ENCODE measurements at places on chromosomes 16 and 17.

DNA sequence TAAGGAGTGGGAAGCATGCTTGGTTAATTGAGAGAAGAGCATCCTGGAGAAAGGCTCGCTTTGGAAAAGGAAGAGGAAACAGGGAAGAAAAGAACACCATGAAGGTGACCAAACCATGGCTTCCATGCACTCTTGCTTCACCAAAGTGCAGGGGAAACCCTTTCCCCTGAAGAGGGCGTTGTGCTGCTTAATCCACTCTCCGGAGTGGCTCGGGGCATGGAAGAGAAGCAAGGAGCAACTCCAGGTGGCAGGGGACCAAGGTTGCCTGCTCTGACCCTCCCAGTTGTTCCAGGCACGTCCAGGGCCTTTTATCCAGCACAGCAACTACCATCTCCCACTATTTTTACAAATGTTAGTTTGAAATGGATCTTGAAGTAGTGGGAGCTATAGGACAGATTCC lies 108.1 kb downstream of the STX8 start:
- no peak for DNase-seq

GRCh38 chr16:70779361-70779760 lies 21.6 kb downstream of the VAC14 start:
- no peak for DNase-seq

DNA sequence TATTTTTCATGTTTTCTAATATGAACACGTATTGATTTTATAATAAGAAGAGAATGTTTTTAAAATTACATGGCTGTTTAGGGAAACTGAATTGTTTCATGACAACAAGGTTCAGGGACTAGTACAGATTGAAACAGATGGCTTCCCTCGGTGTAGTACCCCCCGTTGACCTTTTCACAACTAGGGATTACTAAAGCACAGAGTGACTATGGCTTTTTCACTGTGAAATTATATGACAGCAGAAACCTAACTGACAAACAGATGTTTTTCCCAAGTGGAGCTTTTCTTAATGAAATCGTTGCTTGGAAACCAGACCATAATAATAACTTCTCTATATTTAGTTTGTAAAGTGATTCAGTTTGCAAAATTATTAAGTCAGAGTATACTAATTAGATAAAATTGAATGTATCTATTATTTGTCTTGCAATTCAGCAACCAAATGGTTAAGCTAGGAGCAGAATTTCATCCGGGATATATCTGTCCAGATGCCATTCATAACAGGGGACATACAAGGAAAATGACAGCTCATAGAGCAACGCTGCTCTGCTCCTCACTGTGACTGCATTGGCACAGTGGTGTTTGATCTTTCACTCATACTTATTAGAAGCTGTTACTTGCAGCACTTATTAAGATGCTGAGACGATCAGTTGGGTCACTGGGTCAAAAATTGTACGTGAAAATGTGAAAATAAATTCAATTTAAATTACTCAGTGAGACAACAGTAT lies 111.7 kb downstream of the TANGO6 start:
- DNase-seq, result no peak

DNA sequence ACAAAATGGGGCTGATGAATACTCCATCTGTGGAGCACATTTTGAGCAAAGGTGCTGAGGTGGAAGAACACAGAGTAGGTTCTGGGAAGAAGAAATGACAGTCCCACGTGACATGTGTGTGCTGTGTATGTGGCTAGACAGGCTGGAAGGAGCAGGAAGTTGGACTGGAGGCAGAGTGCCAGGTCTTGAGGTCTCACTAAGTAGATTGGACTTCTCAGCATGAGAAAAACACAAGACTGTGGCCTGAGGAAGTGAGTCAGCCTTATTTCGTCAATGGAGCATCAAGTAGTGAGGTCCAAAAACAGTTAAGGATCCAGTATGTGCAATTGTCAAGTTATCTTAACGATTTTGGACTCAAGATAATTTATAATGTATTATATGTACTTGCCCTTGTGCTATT lies 736.5 kb downstream of the KCNJ2 start:
- no peak for DNase-seq

GRCh38 chr17:68697850-68698361 lies 96.7 kb upstream of the FAM20A start:
- DNase-seq, result no peak

DNA sequence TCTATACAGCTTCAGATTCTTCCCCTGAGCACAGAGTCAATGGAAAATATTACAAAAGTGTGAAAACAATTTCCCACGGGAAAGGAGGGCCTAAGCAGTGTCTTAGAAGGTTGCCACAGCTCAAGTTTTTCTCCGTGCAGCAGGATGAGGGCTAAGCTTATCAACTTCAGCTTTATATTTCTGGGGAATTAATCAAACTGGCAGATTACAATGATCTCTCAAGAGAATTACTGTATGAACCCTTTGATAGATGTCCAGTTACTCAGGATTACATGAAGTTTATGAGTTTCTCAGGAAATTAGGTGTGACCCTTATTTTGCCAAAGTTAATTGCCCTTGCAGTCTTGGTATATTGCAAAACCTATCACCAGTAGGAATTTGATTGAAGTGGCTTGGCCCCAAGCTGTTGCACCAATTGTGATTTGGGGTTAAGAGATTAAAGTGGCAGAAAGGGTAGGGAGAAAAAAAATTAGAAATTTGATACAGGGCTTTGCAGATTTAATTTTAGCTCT lies 298.4 kb downstream of the MAP2K6 start:
- no peak for DNase-seq

- no peak for DNase-seq
These were observed 50.0 kb downstream of the USP10 start for GRCh38 chr16:84749815-84750214.

- no peak for DNase-seq
These were observed 1.0 kb downstream of the CMTM4 start for GRCh38 chr16:66695471-66695934.

DNA sequence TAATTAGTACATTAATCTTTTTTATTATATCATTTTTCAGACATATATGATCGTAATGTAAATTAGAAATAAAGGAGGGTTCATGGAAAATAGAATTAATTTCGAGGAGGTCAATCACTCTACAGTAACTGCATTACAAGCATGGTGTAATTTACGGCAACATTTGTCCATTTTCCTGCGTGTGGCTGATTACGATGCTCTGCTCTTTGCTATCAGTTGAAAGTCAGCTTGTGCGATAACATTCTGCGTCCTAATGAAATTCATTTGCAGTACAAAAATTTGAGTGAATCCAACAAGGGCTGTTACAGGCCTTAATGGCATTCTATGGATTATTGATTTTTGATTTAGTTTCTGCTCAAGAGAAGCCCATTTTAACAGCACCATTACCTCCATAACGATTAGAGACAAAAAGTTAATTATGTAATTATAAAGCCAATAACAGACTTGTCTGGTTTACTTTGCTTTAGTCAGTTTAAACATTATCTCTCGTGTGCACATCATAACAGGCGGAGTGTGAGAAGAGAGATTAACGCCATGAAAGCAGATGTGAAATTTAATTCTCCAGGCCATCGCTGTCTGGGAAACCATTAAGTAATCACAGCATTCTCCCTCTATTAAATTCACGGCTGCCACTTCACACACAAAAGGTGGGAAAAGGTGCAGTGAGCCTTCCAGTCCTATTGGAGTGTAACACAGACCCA lies 256.4 kb upstream of the IRX3 start:
- DNase-seq, result no peak

- DNase-seq, result no peak
These were observed 251.7 kb downstream of the ZFHX3 start for GRCh38 chr16:72796222-72796621.

DNA sequence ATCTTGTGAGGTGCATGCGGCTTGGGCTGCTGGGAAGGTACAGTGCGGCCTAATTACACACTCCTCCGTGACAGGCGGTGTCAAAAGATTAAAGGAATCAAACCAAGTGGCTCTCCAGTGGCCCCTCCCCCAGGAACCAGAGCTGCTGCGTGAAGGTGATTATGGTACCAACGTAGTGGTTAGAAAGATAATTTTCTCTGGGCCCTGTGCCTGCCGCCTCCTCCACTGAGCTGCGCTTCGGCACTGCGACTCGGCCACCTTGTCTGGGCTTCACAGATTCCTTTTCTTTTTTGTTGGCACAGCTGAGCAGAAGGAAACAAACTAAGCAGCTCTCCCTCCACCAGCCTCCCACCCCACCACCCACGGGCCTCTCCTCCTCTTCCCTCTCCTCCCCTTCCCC lies 113.2 kb upstream of the SDK2 start:
- DNase-seq, result no peak

GRCh38 chr17:73427198-73427597 lies 115.4 kb upstream of the CDC42EP4 start:
- DNase-seq, result no peak

DNA sequence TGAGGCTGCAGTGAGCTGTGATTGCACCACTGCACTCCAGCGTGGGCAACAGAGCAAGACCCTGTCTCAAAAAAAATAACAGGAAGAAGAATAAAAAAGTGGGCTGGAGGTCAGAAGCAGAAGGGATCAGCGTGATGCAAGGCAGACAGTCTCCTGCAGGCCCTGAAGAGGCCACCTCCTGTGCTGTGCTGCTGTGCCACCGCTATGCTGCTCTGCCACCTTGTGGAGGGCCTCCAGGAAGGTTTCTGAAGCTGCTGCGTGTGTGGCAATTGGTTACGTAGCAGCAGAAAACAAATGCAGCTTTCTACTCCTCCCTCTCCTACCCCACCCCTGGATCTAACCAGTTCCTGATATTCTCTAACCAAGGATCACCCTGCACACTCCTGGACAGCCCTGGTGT lies 815.5 kb downstream of the KCNJ18 start:
- no peak for DNase-seq

GRCh38 chr16:26386096-26386495 lies 680.6 kb upstream of the C16orf82 start:
- no peak for DNase-seq

GRCh38 chr17:66387392-66387981 lies 85.1 kb downstream of the PRKCA start:
- no peak for DNase-seq

DNA sequence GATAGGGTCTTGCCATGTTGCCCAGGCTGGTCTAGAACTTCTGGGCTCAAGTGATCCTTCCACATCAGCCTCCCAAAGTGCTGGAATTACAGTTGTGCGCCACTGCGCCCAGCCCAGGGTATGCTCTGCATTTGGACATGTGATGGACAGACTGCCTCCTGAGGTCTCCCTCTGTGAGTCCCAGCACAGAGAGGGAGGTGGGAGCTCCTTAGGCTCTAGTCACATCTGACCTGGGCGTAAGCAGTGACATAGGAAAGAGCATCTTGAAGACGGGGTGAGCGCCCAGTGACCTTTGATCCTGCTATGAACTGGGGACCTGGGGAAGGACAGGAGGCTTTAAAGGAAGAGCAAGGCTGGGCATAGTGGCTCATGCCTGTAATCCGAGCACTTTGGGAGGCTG lies 2.2 kb upstream of the GFAP start:
- no peak for DNase-seq

- DNase-seq, result no peak
These were observed 431.3 kb downstream of the MAF start for GRCh38 chr16:79169239-79169638.

- peak; percentile 52 for DNase-seq
These were observed 918 bp upstream of the NLRC3 start for GRCh38 chr16:3578121-3578520.

DNA sequence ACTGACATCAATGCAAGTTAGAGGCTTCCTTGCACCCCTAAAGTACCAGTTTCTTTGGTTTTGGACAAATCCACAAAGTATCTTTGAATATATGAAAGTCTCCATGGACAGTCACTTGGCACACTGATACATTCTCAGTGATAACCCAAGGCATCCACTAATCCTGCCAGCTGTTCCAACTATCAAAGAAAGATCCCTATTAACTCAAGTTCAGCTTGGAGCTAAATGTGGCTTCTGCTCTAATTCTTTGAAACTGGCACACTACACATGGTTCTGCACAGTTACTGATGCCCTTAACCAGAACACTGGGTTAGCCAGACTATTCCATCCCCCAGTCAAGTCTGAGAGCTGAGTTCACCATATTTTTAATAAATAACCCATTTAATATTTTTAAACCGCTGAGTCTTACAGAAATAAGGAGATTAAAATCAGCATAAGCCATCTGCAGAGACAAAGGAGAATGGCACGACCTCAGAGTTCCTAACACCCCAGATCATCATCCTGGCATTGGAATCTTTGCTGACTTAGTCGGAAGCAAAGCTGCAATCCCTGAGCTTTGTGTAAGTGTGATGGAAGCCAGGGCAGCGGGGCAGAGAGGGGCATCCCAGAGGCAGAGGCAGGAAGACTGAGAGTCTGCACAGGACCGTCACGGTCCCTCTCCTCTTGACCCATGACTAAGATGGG lies 6.3 kb downstream of the CACNG1 start:
- no peak for DNase-seq

DNA sequence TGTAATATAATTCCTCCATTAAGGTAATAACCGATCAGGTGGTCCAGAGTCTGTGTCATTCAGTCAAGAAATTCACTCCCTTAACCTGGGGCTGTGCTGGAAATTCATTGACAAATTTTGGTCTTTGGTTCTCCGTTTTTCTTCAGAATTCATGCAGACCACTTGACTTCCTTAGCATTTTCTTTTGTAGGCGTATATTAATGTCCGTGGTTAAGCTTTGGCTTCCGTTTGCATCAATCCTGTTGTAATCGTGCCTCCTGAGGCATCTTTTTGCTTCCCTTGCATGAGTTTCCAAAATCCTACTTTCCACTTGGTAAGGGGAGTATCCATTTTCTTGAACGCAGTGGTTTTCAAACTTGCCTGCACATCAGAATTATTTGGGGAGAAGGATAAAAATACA lies 9.0 kb downstream of the LRRC37B start:
- DNase-seq, result no peak

GRCh38 chr17:17526369-17526768 lies 30.2 kb upstream of the RASD1 start:
- no peak for DNase-seq

- DNase-seq, result no peak
These were observed 174.6 kb downstream of the PMP22 start for GRCh38 chr17:15090533-15090932.

DNA sequence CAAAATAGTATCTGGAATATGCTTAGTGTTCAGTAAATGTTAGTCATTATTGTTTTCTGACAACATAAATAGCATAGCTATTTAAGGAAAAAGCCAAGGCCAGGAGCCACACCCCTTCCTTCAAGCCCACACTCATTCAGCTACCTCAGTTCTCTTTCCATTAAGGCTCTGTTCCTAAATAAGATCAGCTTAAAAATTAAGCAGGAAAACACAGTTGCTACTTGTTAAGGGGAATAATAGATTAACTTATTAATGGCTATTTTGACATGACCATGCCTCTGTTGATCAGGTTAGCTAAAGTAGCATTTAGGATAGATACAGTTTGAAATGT lies 158.1 kb downstream of the CHD9 start:
- DNase-seq, result no peak

DNA sequence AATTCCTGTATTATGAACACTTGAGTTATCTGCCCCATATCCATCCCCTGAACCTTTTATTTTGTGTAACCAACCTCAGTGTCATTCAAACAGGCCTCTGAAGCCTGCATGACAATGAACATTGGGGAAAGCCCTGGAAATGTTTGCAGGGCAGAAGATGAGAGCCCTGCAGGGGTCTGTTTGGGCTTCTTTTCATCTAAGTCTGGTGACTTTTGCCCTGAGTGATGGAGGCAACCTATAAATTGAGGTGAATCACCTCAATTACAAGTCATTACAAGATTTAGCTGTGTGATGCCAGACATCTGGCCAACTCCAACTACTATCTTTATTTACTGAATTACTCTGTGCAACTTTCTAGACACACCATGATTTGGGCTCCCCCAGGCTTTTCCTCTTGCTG lies 189.2 kb downstream of the MAF start:
- no peak for DNase-seq

Measured in activated CD4-positive, CD25-positive, alpha-beta regulatory T cell treated with anti-CD3 and anti-CD28 coated beads, Interleukin-2, amount 50 U/mL, for 72 hours (primary cell).